Femur (tissue), 1 donor: ENCODE measurements at places on chromosomes 4 and X.

GRCh38 chrX:17496407-17496806, 121.4 kb downstream of the NHS start:
- DNase-seq, result no peak

GRCh38 chr4:98318521-98318920, 57.3 kb downstream of the RAP1GDS1 start:
- DNase-seq, result no peak

- DNase-seq, result no peak
These were observed 167.4 kb upstream of the NAP1L5 start for GRCh38 chr4:88865046-88865445.

GRCh38 chrX:121579016-121579760, 531.8 kb downstream of the GLUD2 start:
- no peak for DNase-seq

- DNase-seq, result peak; percentile 39
These were observed 53.2 kb upstream of the ABCG2 start for GRCh38 chr4:88211473-88212252.

DNA sequence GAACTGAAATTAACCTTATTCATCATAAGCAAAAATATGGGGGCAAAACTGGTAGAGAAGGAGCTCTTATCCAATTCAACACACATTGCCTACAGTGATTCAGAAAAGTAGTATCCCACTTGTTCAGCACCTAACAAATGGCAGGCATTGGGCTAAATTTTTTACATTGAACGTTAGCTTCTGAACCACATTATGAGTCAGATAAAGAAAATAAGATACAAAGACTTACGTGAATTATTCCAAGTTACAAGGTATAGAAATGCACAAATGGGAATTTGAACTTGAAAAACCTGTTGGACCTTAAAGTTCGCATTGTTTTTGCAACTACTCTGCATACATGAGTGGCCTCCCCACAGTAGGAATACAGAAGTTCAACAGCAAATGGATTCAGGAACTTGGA, 210.6 kb downstream of the LDB2 start:
- no peak for DNase-seq

DNA sequence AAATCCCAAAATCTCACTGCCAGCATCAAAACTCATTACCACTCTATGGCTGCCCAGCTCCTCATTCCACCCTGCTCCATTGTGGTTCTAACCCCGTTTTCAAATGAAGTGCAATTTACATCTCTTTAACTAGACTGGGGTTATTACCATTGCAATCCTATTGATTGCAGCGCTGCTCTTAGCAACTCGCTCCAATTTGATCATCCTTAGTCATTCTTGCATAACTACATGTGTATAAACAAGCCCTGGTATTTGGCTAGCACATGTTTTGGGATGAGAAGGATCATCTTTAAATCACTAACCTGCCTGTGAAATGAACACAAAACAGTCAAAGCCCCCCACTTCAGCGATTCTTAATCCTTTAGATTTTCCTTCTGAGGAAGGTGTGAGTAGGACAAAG, 340.1 kb upstream of the PPARGC1A start:
- no peak for DNase-seq

DNA sequence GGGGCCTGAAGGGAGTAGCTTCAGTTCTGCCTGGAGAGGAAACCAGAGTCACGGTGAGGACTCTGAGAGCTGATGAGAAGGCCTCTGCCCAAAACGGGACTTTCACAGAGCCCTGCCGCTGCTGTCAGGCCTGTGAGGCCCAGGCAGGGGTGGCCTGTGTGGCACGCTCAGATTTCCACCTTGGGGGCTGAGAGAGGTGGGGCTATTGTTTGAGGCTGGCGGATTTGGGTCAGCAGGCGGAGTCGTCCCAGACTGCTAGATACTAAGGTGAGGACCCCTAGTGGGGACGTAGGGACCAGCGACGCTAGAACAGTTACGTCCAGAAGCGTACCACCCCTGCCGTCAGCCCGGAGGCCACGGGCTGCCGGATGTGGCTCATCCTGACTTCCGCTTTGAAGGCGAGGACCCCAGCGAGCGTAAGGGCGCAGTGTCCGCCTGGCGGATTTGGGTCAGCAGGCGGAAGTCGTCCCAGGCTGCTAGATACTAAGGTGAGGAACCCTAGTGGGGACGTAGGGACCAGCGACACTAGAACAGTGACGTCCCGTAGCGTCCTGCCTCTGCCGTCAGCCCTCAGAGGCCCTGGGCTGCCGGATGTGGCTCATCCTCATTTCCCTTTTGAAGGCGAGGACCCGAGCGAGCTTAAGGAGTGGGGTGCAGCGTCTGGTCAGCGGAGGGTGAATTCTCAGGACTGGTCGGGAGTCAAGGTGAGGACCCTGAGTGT, at the start of gene MAGEB1:
Gene MAGEB1 (plus strand): TSS at position 378 of the 721 bp plus-strand sequence. CDS start 3,348 bp downstream, outside the sequence.
- no peak for DNase-seq

- DNase-seq, result no peak
These were observed 856.4 kb upstream of the INTU start for GRCh38 chr4:126776361-126776760.

DNA sequence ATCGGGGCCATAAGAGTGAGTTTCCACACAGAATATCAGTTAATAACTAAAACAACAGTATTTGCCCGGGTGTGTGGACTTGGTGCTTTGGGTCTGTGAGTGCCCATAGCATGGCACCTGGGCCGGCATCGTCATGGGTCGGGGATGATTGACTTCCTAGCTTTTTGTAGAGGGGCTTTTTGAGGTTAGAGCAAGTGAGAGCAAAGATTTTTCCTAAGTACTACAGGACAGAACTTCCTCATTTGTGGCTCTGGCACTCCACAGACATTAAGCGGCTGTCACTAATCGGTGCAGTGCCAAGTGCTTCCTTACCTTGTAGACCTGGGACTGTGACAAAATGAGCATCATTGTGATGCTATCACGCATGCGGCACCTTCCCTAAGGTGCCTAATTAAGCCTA, 81.0 kb downstream of the SHROOM2 start:
- DNase-seq, result no peak

DNA sequence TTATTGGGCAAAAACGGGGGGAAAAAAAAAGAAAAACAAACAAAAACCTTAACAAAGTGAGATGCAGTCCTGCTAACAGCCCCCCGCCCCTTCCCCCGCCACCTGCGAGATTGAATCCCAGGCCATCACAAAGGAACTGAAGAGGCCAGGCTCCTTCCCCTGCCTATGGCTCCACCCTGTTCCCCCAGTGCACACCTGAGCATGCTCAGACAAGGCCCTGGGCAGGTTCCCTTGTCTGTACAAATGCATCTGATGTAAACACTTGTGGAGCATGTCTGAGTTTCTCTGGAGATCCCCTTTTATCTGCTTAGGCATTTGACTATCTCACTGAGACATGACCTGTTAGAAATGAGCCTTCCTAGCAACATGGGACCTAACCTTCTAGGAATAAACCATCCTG, 983.7 kb upstream of the PABPC4L start:
- no peak for DNase-seq

DNA sequence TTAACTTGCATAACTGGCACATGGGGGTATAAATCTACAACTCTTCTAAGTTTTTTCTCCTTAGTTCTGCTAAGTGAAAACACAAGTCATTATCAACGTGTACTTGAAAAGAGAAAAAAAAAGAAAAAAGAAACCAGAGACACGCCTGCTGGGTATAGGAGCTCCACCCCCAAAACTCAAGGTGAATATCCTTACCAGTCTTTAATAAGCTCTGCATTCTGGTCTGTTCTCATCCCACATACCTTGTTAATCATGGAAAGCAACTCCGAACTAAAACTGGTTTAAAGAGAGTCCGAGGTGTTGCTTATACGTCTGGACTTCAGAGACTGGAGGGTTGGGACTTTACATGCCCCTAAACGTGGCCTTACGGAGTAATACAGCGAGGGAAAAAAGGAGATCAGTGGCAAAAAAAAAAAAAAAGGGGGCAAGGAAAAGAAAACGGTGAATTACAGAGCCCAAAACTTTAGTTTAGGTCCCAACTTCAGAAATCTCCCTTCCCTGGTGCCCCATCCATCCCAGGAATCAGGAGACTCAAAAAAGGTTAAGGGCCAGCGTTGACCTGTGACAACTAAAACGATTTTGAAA, 1.0 kb downstream of the PGRMC2 start:
- DNase-seq, result no peak

- no peak for DNase-seq
These were observed 21.6 kb upstream of the STIM2 start for GRCh38 chr4:26839016-26839415.

- no peak for DNase-seq
These were observed 18.0 kb upstream of the OCIAD1 start for GRCh38 chr4:48812866-48813265.

DNA sequence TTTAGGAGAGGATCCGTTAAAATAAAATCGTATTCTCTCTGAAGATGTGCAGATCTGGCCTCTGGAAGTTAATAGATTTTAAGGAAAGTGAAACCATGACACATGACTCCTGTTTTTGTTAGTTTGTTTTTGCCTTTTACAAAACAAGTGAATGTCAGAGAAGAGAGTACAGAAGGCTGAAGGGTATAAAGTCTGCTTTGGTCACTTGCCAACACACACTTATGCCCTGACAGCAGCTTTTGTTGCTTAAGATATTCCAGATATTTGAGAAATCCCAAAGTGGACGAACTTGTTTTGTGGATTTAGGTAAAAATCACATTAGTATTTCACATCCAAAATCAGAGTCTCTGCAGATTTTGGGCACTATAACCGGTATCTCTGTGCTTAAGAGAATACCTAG, 192.4 kb upstream of the RASGEF1B start:
- DNase-seq, result no peak

GRCh38 chr4:14807856-14808255, 194.4 kb upstream of the CPEB2 start:
- DNase-seq, result no peak

GRCh38 chr4:163866728-163867315, 372.3 kb downstream of the TMA16 start:
- no peak for DNase-seq
